ENCODE measurements at places on chromosomes 13 and 19. TPM values are rescaled to one million over a fixed set of nuclear protein-coding genes. Genes with fewer than 3 reads are reported as not detected.

F7 gene
- 4.8 TPM for polyA plus RNA-seq

ZNF728 gene
- 0.36 TPM for polyA plus RNA-seq

NCR1 gene
- 0.31 TPM for polyA plus RNA-seq

DOHH gene
- polyA plus RNA-seq, result 11.5 TPM

FAM124A gene
- 5.6 TPM for polyA plus RNA-seq

CACNA1A gene
- polyA plus RNA-seq, result 2.1 TPM

SLC5A5 gene
- polyA plus RNA-seq, result 0.06 TPM

PPP5C gene
- 122 TPM for polyA plus RNA-seq

ADGRE1 gene
- polyA plus RNA-seq, result not detected

SHISA7 gene
- 0.31 TPM for polyA plus RNA-seq

FFAR1 gene
- polyA plus RNA-seq, result 0.70 TPM

GNA15 gene
- polyA plus RNA-seq, result 1.4 TPM

ZNF556 gene
- polyA plus RNA-seq, result 0.74 TPM

PDX1 gene
- not detected for polyA plus RNA-seq

ADM5 gene
- 1.3 TPM for polyA plus RNA-seq

LRG1 gene
- polyA plus RNA-seq, result 1.1 TPM

PRRG2 gene
- polyA plus RNA-seq, result 8.2 TPM

ATP11A gene
- polyA plus RNA-seq, result 68.3 TPM

NEK3 gene
- polyA plus RNA-seq, result 40.0 TPM

SUGP2 gene
- 71.5 TPM for polyA plus RNA-seq

TMEM150B gene
- 1.6 TPM for polyA plus RNA-seq

PCDH17 gene
- 17.0 TPM for polyA plus RNA-seq

CEACAM3 gene
- not detected for polyA plus RNA-seq

ZNF772 gene
- 18.9 TPM for polyA plus RNA-seq

SLC25A41 gene
- 1.5 TPM for polyA plus RNA-seq

SIGLEC11 gene
- polyA plus RNA-seq, result 5.5 TPM

AP1M2 gene
- 58.5 TPM for polyA plus RNA-seq

ICAM4 gene
- 0.53 TPM for polyA plus RNA-seq

SELENOV gene
- polyA plus RNA-seq, result 7.4 TPM

MBNL2 gene
- polyA plus RNA-seq, result 69.0 TPM

ZSCAN4 gene
- 0.24 TPM for polyA plus RNA-seq

SIGLEC14 gene
- 0.54 TPM for polyA plus RNA-seq

FGF9 gene
- 20.7 TPM for polyA plus RNA-seq

PROZ gene
- 3.5 TPM for polyA plus RNA-seq

S1PR4 gene
- polyA plus RNA-seq, result 0.43 TPM

MIA gene
- 5.0 TPM for polyA plus RNA-seq

FCER2 gene
- 0.17 TPM for polyA plus RNA-seq

FLT3 gene
- 0.37 TPM for polyA plus RNA-seq

MBD3L4 gene
- not detected for polyA plus RNA-seq

TLE6 gene
- polyA plus RNA-seq, result 8.0 TPM

SOHLH2 gene
- polyA plus RNA-seq, result 2.3 TPM

ZNF841 gene
- 14.0 TPM for polyA plus RNA-seq

SIGLEC9 gene
- 1.5 TPM for polyA plus RNA-seq

CADM4 gene
- 55.2 TPM for polyA plus RNA-seq

C19orf85 gene
- polyA plus RNA-seq, result not detected

CD22 gene
- 15.5 TPM for polyA plus RNA-seq

ZNF180 gene
- polyA plus RNA-seq, result 16.2 TPM

UPF3A gene
- polyA plus RNA-seq, result 171 TPM

RAB4B gene
- polyA plus RNA-seq, result 9.8 TPM

HIF3A gene
- 85.5 TPM for polyA plus RNA-seq

SHISA2 gene
- 58.6 TPM for polyA plus RNA-seq

SIGLEC12 gene
- polyA plus RNA-seq, result not detected

MYBPC2 gene
- 1.6 TPM for polyA plus RNA-seq

LMTK3 gene
- 3.7 TPM for polyA plus RNA-seq

C19orf67 gene
- 0.10 TPM for polyA plus RNA-seq

NKPD1 gene
- polyA plus RNA-seq, result 0.31 TPM
